ENCODE measurements at places on chromosomes 1 and 21.

GRCh38 chr1:180188684-180189175 lies 34.1 kb downstream of the QSOX1 start:
- no peak for DNase-seq

DNA sequence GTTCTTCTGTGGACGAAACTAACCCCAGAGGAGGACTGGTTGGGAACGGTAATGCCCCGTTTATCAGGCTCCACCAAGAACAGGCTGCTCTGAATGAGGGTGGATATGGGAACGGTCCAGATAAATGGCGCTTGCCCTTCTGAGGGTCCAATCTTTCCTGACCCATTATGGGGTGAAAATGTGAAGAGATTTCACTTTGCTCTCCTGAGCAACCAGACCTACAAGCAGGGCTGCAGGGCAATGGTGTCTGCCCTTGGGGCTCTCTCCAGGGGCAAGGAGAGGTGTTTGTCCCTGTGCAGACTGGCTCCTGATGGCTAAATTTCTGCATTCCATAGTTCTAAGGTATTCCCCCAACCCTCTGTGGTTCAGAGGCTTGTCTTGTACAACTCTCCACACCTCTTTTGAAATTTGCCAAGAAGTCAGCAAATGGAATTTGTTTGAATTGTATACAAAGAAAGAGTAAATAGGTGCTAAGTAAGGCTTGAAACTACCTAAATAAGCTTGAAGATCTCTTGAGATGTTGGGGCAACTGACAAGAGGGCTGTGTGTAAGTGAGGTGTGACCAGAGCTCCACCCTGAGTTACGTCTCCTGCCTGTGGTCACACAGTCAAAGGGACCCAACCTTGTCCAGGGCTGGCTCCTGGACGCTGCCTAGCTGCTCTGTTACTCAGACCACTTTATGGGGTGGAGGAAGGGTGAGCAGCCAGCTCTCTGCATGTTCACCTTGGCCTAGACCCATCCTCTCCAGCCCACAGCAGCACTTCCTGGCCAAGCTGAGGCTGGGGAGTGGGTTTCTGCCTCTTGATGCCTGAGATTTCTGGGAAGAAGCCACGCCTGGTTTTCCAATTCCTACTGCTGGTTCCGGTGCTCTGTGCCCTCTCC lies 24.8 kb downstream of the SLC2A1 start:
- DNase-seq: no peak

GRCh38 chr1:111201275-111202090 lies 1.0 kb upstream of the DENND2D start:
- no peak for DNase-seq

DNA sequence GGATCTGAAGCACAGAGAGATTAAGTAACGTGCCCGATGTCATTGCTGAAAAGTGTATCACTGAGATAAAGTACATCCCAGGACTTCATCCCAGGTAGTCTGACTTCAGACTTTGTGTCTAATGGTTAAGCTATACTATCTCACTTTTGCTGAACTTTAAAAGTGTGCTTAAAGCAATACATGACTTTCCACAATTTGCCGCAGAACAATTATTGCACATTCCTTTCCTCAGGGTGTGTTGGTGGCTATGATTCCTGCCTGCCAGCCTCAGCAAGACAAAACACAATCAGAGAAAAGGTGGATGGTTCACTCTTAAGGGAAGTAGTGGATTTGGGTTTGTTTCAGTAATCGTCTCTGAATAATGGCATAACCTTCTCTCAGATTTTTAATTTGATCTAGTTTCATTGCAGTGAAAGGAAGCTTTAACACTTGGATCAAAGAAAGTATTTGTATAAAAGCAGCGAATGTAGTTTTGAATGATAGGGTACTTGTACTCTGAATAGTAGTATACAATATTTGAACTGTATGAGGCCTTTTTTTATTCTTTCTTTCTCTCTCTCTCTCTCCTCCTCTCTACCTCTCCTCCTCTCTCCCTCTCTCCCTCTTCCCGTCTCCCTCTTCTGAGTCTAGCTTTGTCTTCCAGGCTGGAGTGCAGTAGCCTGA lies 47.0 kb downstream of the CNST start:
- DNase-seq: no peak

GRCh38 chr1:218964471-218965185 lies 209.1 kb upstream of the LYPLAL1 start:
- no peak for DNase-seq

DNA sequence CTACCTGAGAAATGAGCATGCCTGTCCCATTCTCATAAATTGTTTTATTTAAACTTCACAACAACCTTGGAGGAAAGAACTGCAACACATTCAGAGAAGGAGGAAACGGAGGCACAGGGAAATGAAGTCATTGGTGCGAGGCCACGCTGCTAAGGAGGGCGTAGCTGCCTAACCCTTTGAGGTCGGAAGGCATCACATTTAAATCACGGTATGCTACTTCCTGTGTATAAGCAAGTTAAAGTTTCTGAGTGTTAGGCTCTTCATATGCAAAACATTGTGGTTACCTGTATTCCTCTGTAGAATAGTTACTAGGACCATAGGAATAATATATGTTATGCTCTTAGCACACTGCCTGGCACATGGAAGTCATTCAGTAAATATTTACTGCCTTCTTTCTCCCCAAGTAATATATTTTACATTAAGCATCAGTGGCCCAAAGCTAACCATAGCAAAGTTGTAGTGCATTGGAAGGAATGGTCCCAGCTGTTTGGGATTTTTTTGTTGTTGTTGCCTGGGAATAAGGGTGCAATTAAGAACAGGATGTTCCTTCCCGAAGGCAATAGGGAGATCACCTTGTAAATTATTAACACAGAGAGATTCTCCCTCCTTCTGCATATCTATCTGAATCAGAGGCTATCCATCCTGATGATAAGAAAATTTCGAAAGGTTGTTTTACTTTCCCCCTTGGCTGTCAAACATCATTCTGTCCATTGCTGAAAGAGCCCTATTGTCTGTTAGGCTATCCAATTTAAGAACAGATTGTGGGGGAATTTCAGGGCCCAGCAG lies 192.2 kb upstream of the C8B start:
- DNase-seq: no peak

- DNase-seq: no peak
Observed at GRCh38 chr1:234235434-234235881, 137.8 kb upstream of the COA6 start.

- DNase-seq: no peak
Observed at GRCh38 chr1:79988401-79988800, 981.9 kb upstream of the ADGRL4 start.

DNA sequence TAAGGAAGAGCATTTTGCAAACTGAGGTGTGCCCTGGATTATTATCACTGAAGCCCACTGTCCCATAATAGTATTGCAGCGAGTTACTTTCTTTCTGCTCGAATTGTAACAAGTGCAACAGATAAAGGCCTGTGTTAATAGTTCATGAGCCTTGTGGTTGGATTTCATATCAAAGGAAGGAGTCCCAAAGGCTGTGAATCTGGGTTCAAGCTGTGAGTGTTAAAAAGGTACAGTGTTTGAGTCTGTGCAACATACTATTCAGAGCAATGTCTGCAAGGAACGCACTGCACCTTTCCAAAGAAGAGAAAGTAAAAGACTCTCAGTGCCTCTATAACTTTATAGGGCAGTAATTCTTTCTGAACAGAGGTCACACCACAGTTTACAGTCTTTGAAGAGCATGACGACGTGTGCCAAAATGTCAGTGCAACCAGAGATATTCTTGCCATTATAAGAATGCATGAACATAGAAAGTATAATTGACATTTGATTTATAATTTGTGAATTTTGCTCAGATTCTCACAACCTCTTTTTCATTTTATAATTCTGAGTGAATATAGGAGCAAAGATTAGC lies 79.1 kb downstream of the CDC7 start:
- no peak for DNase-seq

- no peak for DNase-seq
Observed at GRCh38 chr1:17966341-17966740, 141.3 kb upstream of the IGSF21 start.

DNA sequence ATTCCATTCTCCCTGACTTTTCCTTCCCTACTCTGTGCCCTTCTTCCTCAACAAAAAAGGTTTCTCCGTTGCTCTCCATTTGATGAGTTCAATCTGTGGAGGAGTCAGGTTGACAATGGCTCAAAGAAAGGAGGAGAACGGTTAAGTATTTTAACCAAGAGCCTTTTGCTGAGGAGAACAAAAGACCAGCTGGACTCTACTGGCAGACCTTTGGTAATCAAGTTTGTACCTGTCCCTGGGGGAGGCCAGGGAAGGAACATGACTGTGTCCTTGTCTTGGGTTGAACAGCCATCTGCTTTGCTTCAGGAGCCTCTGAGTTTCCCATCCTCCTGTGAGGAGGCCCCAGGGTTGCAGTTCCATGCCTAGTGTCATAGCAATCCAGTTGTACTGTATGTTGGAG lies 29.9 kb downstream of the TTF2 start:
- DNase-seq: no peak

- DNase-seq: peak; percentile 12
Observed at GRCh38 chr1:63651161-63651701, 58.0 kb downstream of the PGM1 start.

DNA sequence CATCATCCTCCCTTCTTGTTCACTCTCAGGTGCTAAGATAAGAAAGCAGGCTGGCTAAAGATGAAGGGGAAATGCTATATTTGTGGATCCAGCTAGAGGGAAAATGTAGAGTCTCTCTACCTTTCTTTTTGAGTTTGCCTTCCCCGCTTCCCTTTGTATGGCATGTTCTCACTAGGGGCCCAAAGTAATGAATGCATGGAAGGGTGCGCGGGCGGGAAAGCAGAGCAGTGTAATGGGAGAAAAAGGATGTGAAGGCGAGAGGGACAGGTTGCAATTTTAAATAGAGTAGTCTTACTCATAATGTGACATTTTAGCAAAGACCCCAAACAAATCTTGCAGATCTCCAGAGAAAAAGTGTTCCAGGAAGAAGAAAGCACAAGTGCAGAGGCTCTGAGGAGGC lies 105.1 kb upstream of the ATP1B1 start:
- no peak for DNase-seq

DNA sequence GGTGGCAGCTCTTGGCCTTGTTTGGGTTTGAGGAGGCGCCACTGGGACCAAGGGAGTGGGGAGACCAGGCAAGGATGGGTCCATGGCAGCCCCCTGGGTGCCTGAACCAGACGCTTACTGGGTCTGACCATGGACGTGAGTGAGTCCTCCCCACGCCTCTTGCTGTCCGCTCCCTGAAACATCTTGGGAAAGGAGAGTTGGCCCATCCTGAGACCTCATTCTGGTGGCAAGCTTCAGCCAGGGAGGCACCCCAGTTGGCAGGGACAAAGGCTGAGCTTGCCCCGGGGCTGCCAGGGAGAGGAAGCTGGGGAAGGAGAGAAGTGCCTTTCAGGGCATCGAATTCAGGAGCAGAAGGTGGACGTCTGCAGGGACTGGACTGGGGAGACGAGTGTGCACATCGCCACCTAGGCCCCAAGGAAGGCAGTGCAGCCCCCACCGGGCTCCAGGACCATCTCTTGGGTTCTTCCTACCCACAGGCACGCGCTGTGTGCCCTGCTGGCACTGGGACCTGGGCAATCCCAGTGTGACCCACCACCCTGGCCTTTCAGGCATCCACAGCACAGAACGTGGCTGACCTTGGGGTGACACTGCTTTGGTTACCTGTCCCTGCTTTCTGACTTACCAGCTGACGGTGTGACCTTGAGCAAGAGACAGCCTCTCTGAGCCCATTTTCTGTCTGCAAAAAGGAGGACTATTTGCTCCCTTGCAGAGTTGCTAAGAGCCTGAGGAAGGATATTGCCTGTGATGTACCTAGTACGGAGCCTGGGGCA lies 132.9 kb upstream of the WNT4 start:
- peak; percentile 37 for DNase-seq

DNA sequence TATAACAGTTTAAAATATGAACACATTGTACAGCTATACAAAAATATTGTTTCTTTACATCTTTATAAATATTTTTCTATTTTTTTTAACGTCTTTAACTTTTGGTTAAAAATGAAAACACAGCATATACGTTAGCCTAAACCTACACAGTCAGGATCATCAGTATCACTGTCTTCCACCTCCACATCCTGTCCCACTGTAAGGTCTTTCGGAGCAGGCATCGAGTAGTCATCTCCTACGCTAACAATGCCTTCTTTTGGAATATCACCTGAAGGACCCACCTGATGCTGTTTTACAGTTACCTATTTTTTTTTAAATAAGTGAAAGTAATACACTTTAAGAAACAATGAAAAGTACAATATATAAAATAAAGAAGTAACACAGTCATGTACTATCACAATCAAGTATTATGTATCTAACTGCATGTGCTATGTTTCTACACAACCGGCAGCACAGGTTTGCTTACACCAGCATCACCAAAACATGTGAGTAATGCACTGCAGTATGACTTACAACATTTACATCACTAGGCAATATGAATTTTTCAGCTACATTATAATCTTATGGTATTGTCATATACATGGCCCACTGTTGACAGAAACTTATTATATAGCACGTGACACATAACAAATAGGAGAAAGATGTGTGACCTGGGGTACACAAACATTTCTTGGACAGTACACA lies 254.4 kb downstream of the AKT3 start:
- DNase-seq: no peak

- DNase-seq: peak; percentile 92
Observed at GRCh38 chr1:151281225-151281968, 702 bp upstream of the ZNF687 start.

- DNase-seq: no peak
Observed at GRCh38 chr1:192512426-192513162, 63.0 kb upstream of the RGS1 start.

GRCh38 chr21:44972301-44972814 lies 32.5 kb downstream of the SLX9 start:
- DNase-seq: no peak

DNA sequence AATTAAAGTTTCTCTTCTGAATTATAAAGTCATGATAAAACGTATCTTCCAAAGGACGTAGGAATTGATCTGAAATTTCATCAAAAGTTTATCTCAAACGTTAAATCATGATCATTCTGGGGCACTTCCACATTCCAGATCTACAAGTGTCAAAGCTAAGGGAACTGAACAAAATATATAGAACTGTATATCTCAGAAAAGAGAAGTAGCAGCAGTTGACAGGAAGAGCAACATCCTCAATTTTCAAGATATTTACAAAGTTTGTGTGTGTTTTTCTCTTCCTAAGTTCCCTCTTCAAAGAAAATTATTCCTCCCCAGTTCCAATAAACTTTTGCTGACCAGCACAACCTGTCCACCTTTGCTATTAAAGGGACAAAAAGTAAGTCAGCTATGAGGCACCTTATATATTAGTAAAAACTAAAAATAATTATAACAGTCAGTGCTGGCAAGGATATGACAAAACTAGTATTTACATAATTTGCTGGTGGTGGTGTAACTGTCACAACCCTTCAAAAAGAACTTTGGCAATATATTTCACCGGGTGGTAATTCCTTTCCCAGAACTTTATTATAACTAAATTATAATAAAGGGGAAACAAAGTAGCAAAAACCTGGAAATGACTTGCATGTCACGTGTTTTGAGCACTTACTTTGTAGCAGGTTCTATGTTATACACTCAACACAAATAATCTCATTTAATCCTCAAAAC lies 38.5 kb upstream of the EYA3 start:
- no peak for DNase-seq
